Thoracic aorta (tissue), 2 donors: ENCODE measurements at places on chromosomes 3 and 15. TPM values are rescaled to one million over a fixed set of nuclear protein-coding genes. Genes with fewer than 3 reads are reported as not detected.

Gene CHL1
- total RNA-seq, result 2.0 TPM

- no peak overlapping the region for H3K4me3 ChIP-seq
- H3K27ac ChIP-seq, result no peak overlapping the region
- H3K27me3 ChIP-seq, result no peaks in the 10 kb centered on the region
- H3K4me1 ChIP-seq, result no peaks in the 10 kb centered on the region
- no peaks in the 10 kb centered on the region for H3K36me3 ChIP-seq
Measured at GRCh38 chr3:147615035-147615434, 205.9 kb downstream of the ZIC1 start.

- no peaks in the 10 kb centered on the region for H3K27me3 ChIP-seq
- no peak overlapping the region for H3K27ac ChIP-seq
- H3K4me3 ChIP-seq, result no peak overlapping the region
- H3K4me1 ChIP-seq, result no peaks in the 10 kb centered on the region
Measured at GRCh38 chr3:28050885-28051284, 190.5 kb upstream of the CMC1 start.

- no peak for DNase-seq
- H3K4me1 ChIP-seq, result no peaks in the 10 kb centered on the region
- no peaks in the 10 kb centered on the region for H3K27me3 ChIP-seq
Measured at GRCh38 chr3:186722457-186722856, 5.3 kb downstream of the KNG1 start.

DNA sequence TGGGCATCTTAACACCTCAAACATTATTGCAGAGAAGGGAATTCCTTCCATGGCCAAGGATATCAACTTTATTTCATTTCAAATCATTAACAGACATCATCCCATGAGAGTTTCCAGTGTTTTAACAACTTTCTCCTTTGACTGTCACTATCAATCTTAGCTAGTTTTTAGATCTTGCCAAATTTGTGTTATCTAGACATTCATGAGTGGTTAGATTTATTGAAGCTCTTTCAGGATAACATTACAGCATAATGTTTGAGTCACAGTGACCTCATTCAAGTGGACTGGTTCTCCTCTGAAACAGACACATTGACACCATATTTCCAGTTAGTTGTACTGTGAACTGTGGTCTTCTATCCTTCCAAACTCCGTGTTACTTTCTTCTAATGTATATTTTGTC is 8.6 kb upstream of the TNFAIP8L3 start:
- no peak for DNase-seq
- peak overlapping the region; percentile 69 for H3K27ac ChIP-seq
- peaks cover 20% of the 10 kb centered on the region for H3K4me1 ChIP-seq

- H3K27ac ChIP-seq, result peak overlapping the region; percentile 54
- no peak overlapping the region for H3K4me3 ChIP-seq
- no peaks in the 10 kb centered on the region for H3K36me3 ChIP-seq
- no peaks in the 10 kb centered on the region for H3K27me3 ChIP-seq
- peaks cover 30% of the 10 kb centered on the region for H3K4me1 ChIP-seq
Measured at GRCh38 chr3:30354972-30355371, 251.4 kb upstream of the TGFBR2 start.
